ENCODE measurements at places on chromosomes 1 and 21. TPM values are rescaled to one million over a fixed set of nuclear protein-coding genes. Genes with fewer than 3 reads are reported as not detected.

- H3K4me1 ChIP-seq, result no peaks in the 10 kb centered on the region
- H3K27me3 ChIP-seq, result peaks cover 21% of the 10 kb centered on the region
- no peak overlapping the region for H3K27ac ChIP-seq
- H3K4me3 ChIP-seq, result no peak overlapping the region
Measured at GRCh38 chr1:175840787-175841186, 97.4 kb upstream of the TNR start.

GRCh38 chr1:90823686-90824085 lies 106.6 kb upstream of the BARHL2 start:
- H3K4me1 ChIP-seq, result no peaks in the 10 kb centered on the region
- H3K27ac ChIP-seq, result no peak overlapping the region
- DNase-seq, result no peak

ATAD3C gene
- total RNA-seq, result 0.55 TPM

GRCh38 chr1:22533244-22533895 lies 29.9 kb upstream of the EPHA8 start:
- no peaks in the 10 kb centered on the region for H3K4me1 ChIP-seq
- DNase-seq, result no peak
- no peak overlapping the region for H3K4me3 ChIP-seq
- no peak overlapping the region for H3K27ac ChIP-seq
- H3K36me3 ChIP-seq, result peaks cover under 1% of the 10 kb centered on the region

- no peak overlapping the region for H3K4me3 ChIP-seq
- no peaks in the 10 kb centered on the region for H3K4me1 ChIP-seq
- H3K36me3 ChIP-seq, result no peaks in the 10 kb centered on the region
- H3K27ac ChIP-seq, result no peak overlapping the region
Measured at GRCh38 chr1:202067188-202067974, 55.3 kb upstream of the GPR37L1 start.

KRTAP7-1 gene
- not detected for total RNA-seq

- H3K36me3 ChIP-seq, result peaks cover 16% of the 10 kb centered on the region
- peak overlapping the region; percentile 93 for H3K27ac ChIP-seq
- peak overlapping the region; percentile 82 for H3K4me3 ChIP-seq
Measured at GRCh38 chr1:205812271-205812877, 624 bp downstream of the SLC41A1 start.

GRCh38 chr1:27928216-27928954 lies 6.4 kb upstream of the SMPDL3B start:
- no peak overlapping the region for H3K4me3 ChIP-seq
- no peak for DNase-seq
- H3K27me3 ChIP-seq, result no peaks in the 10 kb centered on the region
- H3K36me3 ChIP-seq, result no peaks in the 10 kb centered on the region
- H3K4me1 ChIP-seq, result no peaks in the 10 kb centered on the region

DNA sequence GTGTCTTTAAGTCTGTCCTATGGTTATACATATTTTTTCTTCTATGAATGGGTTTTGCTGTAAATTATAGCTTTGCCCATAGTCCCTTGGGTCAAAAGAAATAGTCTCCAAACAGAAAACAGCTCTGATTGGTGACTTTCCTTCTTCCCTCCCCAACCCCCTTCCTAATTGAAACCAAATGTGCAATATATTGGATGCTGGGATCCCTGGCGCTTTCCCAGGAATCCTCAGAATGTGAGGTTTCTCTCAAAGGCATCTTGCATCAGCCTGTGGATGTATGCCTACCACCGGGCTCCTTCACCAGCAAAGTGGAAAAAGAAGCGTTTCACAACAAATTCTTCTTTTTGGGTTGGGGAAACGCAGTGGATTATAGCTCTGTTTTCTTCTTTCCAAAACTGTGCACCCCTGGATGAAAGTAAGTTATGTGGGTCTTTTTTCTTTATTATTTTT lies at the start of gene DDR2:
DDR2 (plus strand) TSS at position 248 of the 450 bp plus-strand sequence. CDS start 86,600 bp downstream, outside the sequence.
- peak within 1 kb of the TSS; percentile 47 for H3K4me3 ChIP-seq
- H3K27ac ChIP-seq, result peak within 1 kb of the TSS; percentile 74
- no peaks in the 10 kb centered on the region for H3K27me3 ChIP-seq
- no peaks in the 10 kb centered on the region for H3K4me1 ChIP-seq
- H3K36me3 ChIP-seq, result no peaks in the 10 kb centered on the region

DNA sequence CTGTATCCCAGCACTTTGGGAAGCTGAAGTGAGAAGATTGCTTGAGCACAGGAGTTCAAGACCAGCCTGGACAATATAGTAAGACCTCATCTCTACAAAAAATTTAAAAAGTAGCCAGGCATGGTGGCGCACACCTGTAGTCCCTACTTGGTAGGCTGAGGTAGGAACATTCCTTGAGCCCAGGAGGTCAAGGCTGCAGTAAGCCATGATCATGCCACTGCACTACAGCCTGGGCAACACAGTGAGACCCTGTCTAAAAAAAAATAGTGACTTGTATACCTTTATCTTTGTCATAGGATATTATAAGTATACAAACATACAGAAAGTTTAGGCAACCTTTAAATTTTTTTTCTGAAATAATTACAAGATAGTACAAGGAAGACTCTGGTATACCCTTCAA lies 3.9 kb upstream of the FBXO28 start:
- no peak overlapping the region for H3K27ac ChIP-seq
- H3K4me3 ChIP-seq, result no peak overlapping the region
- H3K4me1 ChIP-seq, result peaks cover 10% of the 10 kb centered on the region
- no peaks in the 10 kb centered on the region for H3K36me3 ChIP-seq
- peaks cover 5% of the 10 kb centered on the region for H3K27me3 ChIP-seq

- no peaks in the 10 kb centered on the region for H3K36me3 ChIP-seq
- H3K27me3 ChIP-seq, result no peaks in the 10 kb centered on the region
- DNase-seq, result peak; percentile 39
Measured at GRCh38 chr1:157399984-157400382, 152.3 kb downstream of the FCRL5 start.
